ENCODE measurements at places on chromosomes 4 and X.

- DNase-seq = no peak
These were observed 15.9 kb downstream of the RELL1 start for GRCh38 chr4:37670249-37670648.

DNA sequence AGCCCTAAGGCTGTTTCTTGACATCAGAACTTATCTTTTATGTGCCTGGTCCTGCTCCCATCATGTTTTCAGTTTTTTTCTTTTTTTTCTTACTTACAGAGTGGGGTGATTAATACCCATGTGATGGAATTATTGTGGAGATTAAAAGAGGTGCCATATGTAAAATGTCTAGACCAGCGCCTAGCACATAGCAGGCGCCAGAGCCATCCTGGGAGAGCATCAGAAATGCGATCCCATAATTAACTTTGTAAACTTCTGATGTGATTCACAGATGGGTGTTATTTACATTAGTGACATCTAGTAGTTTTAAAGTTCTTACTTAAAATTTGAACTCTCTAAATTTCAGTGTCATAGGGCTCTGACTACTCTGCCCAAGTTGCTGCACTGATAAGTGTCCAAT lies 66.2 kb upstream of the PGRMC2 start:
- DNase-seq = no peak

- no peak for DNase-seq
These were observed 11.9 kb upstream of the FAM9A start for GRCh38 chrX:8813036-8813435.

- no peak for DNase-seq
These were observed 190.1 kb upstream of the HS3ST1 start for GRCh38 chr4:11618666-11619282.
